Esophagus squamous epithelium (tissue), 5 donors: ENCODE measurements at places on chromosomes 1 and 21. TPM values are rescaled to one million over a fixed set of nuclear protein-coding genes. Genes with fewer than 3 reads are reported as not detected.

ANKRD45 gene
- not detected for total RNA-seq

CD34 gene
- 32.2 TPM for total RNA-seq

OPTC gene
- not detected for total RNA-seq

IL23R gene
- not detected for total RNA-seq

TTC22 gene
- 160 TPM for total RNA-seq

ICOSLG gene
- total RNA-seq, result 4.6 TPM

BCL2L15 gene
- 6.8 TPM for total RNA-seq

CACNA1S gene
- not detected for total RNA-seq

KCNK1 gene
- 15.4 TPM for total RNA-seq

OR10J1 gene
- not detected for total RNA-seq

PPIAL4G gene
- not detected for total RNA-seq

HPDL gene
- 4.5 TPM for total RNA-seq

SPOCD1 gene
- 0.18 TPM for total RNA-seq

DNA sequence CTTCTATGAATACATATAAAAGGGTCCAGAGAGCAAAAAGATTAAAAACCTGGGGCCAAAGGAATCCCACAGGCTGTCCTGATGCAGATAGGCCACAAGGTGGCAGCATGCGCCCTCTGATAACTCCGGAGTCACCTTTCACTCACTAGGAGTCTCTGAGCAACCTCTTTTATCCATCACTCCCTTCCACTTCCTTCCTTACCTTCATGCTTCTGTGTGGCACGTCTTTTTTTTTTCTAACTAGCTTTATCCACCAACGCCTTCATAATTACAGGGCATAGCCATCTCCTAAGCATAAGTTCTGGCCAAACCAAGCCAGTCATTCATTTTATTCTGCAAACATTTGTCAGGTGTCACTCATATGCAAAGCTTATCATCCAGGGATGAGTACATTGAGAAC lies 3.9 kb upstream of the PGLYRP4 start:
- H3K36me3 ChIP-seq, result no peaks in the 10 kb centered on the region
- DNase-seq, result no peak
- H3K4me3 ChIP-seq, result no peak overlapping the region

- H3K4me3 ChIP-seq, result no peak overlapping the region
- no peaks in the 10 kb centered on the region for H3K36me3 ChIP-seq
- H3K27ac ChIP-seq, result no peak overlapping the region
Measured at GRCh38 chr1:40532844-40533424, 1.5 kb downstream of the ZNF684 start.

GRCh38 chr1:179366093-179366800 lies 476 bp downstream of the AXDND1 start:
- H3K27ac ChIP-seq, result peak overlapping the region; percentile 95
- H3K4me1 ChIP-seq, result peaks cover 13% of the 10 kb centered on the region
- H3K27me3 ChIP-seq, result no peaks in the 10 kb centered on the region

DNA sequence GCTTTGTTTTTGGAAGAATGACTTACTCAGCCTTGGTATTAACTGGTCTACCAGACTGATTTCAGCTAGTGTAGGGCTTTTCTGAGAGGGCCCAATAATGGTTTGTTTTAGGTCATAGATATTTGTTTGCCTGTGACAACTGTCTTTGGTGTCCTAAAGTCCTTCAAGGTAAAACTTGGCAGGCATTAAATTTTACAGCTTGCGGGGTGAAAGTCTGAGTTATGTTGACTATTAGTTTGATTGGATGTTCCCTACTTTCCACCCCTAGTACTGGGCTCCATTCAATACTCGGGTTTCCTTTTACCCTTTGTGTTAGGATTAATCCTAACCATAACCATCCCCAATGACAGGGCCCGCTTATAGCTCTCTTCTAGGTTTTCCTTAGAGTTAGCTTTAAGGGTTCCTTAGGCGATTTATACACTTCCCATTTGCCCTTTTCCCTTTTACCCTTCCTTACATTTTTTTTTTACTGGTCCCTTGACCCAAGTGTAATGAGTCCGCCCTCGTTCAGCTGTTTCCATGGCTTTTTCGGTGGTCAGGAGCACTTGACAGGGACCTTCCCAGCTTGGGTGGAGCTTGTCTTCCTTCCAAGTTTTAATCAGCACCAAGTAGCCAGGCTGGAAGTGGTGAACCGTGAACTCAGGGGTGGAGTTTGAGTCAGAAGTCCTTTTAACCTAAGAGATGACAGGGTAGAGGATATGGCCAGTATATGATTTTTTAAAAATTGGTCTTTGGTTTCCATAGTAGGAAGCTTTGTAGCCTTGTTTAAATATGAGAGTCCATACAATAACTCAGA lies 28.5 kb upstream of the LCE5A start:
- no peaks in the 10 kb centered on the region for H3K4me1 ChIP-seq
- H3K36me3 ChIP-seq, result no peaks in the 10 kb centered on the region
- no peaks in the 10 kb centered on the region for H3K27me3 ChIP-seq
- DNase-seq, result no peak

DNA sequence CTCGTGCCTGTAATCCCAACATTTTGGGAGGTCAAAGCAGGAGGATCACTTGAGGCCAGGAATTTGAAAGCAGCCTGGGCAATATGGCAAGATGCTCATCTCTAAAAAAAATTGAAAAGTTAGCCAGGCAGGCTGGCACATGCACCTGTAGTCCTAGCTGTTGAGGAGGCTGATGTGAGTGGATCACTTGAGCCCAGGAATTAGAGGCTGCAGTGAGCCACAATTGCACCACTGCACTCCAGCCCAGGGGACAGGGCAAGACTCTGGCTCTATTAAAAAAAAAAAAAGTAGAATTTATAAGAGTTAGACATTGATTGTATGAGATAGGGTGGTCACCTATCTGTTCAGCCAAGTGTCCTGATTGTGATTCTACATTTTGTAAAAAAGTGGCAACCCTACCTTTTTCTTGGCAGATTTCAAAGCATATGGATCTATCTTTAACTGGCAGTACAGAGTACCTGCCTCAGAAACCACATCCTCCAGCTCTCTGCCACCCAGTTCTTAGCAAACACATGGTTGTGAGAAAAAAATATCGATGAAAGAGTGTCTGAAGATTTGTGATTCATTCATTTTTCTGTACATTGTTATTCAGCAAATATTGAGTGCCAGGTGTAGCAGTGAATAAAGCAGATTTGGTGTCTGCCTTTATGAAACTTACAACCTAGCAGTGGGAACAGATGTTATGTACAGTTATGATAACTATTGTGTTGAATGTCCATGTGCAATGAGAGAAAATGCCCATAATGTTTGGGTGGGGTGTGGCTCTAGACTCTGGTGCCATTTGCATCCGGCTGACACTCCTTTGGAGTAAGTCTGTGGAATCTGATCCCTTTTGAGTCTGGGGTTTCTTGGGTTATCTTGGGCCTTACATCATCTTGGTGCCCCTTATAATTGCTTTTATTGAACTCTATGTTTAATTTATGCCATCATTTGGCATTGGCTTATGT lies 82.5 kb downstream of the ST3GAL3 start:
- H3K4me1 ChIP-seq, result peaks cover 21% of the 10 kb centered on the region
- no peak overlapping the region for H3K4me3 ChIP-seq
- no peak overlapping the region for H3K27ac ChIP-seq

DNA sequence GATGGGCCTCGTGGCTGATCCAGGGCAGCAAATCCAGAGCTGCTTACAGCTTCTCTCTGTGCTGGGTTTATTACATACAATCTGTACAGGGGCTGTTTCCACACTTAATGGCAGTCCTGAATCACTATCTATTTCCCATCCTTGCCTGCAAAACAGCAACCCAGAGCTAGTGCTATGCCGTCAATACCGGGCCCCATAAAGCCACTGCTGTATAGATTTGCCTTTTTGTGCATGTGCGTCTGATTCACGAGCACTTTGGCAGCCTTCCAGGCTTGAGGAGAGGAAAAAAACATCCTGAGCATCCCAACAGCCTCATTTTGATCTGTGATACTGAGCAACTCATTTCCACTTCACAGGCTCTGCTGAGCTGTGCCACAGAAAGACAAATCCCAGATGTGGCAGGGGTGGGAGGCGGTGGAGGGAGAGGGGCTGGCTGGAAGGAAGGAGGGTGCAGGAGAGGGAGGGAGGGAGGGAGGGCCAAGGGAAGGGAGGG lies 65.2 kb upstream of the TARBP1 start:
- H3K4me1 ChIP-seq, result peaks cover 35% of the 10 kb centered on the region
- no peak overlapping the region for H3K4me3 ChIP-seq
- DNase-seq, result no peak
- H3K36me3 ChIP-seq, result no peaks in the 10 kb centered on the region
- H3K27ac ChIP-seq, result peak overlapping the region; percentile 28

GRCh38 chr1:8835941-8836643 lies 18.7 kb upstream of the RERE start:
- no peak for DNase-seq
- H3K27ac ChIP-seq, result no peak overlapping the region
- H3K4me3 ChIP-seq, result no peak overlapping the region
- no peaks in the 10 kb centered on the region for H3K36me3 ChIP-seq
- H3K4me1 ChIP-seq, result no peaks in the 10 kb centered on the region
- H3K27me3 ChIP-seq, result no peaks in the 10 kb centered on the region

DNA sequence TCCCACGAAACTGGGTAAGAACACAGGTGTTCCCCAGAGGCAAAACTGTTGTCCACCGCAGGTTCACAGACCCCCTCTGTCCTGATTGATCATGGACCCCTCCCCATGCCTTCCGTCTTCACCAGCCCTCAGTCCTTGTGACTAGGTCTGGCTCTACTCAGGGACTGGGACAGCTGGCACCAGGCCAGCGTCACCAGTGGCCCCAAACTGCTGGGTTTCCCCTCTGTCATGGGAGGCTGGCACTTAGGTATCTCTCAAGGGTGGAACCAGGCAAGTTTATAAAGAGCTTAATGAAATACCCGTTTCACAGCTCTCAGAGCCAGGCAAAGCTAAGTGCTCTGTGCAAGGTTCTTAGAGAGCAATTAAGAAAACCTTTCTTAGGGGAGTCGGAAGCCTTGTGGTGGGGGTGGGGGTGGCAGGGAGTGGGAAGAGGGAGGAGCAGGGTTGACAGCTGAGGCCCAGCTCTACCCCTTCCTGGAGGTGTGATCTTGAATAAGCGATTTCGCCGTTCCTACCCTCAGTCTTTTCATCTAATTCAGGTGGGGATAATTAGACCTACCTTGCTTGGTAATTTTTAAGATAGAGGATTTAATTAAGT lies 35.0 kb upstream of the IFNLR1 start:
- peaks cover 28% of the 10 kb centered on the region for H3K27me3 ChIP-seq
- no peaks in the 10 kb centered on the region for H3K4me1 ChIP-seq
- H3K36me3 ChIP-seq, result no peaks in the 10 kb centered on the region
- no peak for DNase-seq

GRCh38 chr1:63917571-63918417 lies 144.0 kb downstream of the ROR1 start:
- DNase-seq, result no peak
- no peaks in the 10 kb centered on the region for H3K27me3 ChIP-seq
- no peak overlapping the region for H3K4me3 ChIP-seq

GRCh38 chr1:8201331-8201861 lies 116.5 kb upstream of the SLC45A1 start:
- peaks cover 35% of the 10 kb centered on the region for H3K4me1 ChIP-seq
- DNase-seq, result no peak
- no peaks in the 10 kb centered on the region for H3K27me3 ChIP-seq
- H3K36me3 ChIP-seq, result no peaks in the 10 kb centered on the region
- no peak overlapping the region for H3K4me3 ChIP-seq
- H3K27ac ChIP-seq, result peak overlapping the region; percentile 88

GRCh38 chr1:224438989-224439388 lies 4.4 kb upstream of the WDR26 start:
- peaks cover 6% of the 10 kb centered on the region for H3K4me1 ChIP-seq
- H3K27ac ChIP-seq, result no peak overlapping the region
- peaks cover 36% of the 10 kb centered on the region for H3K36me3 ChIP-seq
- H3K27me3 ChIP-seq, result no peaks in the 10 kb centered on the region
- DNase-seq, result no peak

- no peak for DNase-seq
- no peaks in the 10 kb centered on the region for H3K4me1 ChIP-seq
- no peaks in the 10 kb centered on the region for H3K27me3 ChIP-seq
- H3K4me3 ChIP-seq, result no peak overlapping the region
- peaks cover 12% of the 10 kb centered on the region for H3K36me3 ChIP-seq
- no peak overlapping the region for H3K27ac ChIP-seq
Measured at GRCh38 chr1:185300152-185300551, 16.9 kb downstream of the IVNS1ABP start.

- H3K27ac ChIP-seq, result no peak overlapping the region
- no peaks in the 10 kb centered on the region for H3K4me1 ChIP-seq
- no peak for DNase-seq
- no peak overlapping the region for H3K4me3 ChIP-seq
Measured at GRCh38 chr1:208113011-208113410, 131.2 kb downstream of the PLXNA2 start.

DNA sequence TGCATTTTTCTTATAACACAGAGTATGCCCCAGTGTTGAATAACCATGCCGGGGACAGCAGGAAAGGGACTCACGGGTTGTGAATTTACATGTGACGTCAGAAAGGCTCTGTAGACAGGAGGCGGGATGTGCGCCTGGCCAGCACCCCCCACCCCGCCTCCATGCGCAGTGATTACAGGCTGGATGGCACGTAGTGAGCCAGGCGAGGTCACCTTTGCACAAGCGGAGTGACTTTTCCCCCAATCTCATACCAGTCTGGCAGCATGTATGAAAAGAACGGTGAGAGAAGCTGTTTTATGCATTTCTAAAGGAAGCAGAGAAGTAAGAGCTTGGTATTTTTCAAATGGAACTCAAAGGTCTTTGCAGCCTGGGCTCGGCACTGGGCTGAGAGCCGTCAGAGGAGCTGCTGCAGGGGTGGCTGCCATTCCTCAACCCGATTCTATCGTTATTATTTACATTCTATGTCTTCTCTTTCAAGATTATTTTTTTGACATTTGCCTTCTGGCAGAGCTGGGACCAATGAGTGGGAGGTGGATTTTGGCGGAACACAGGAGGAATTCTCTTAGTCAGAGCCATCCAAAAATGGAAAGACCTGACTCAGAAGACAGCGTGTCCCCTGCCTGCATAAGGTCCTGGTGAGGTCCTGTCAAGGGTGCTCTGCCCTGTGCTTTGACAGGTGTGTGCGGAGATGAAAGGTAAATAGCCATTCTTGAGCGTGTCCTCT lies 115.6 kb upstream of the SLC45A1 start:
- DNase-seq, result no peak
- no peaks in the 10 kb centered on the region for H3K4me1 ChIP-seq
- peak overlapping the region; percentile 85 for H3K27ac ChIP-seq
- H3K36me3 ChIP-seq, result no peaks in the 10 kb centered on the region

GRCh38 chr1:154993572-154994268 lies at the start of gene LENEP:
Gene LENEP (plus strand): TSS chr1:154993586. CDS start chr1:154993608, 22 bp downstream.
- peak within 1 kb of the TSS; percentile 13 for H3K27ac ChIP-seq
- no peaks in the 10 kb centered on the region for H3K27me3 ChIP-seq
- H3K4me1 ChIP-seq, result peaks cover 4% of the 10 kb centered on the region
- peaks cover 7% of the 10 kb centered on the region for H3K36me3 ChIP-seq

DNA sequence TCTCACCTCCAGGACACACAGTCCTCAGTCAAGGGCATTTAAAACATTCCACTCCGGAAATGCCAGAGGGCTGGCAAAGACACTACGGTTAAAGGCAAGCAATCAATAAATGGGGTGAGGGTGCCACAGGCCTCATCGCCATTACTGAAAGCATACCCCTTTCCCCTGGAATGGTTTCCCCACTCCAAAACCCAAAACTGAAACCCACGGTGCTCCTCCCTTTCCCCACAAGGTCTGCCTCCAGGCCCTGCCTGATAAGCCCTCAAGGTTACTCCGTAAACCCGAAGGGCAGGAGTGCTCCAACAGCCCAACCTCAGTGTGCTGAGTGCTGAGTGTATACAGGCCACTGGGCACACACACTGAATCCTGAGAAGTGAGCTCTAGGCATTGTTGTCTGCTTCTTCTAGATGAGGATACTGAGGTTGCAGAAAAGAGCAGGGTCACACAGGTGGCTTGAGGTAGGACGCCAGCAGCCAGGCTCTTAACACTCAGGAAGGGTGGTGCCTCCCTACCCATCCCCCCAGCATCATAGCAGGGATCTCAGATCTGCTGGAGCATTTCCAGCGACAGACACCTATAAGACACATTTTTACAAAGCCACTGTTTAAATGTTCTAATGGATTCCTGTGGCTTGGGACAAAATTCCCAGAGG lies 29.0 kb downstream of the SSBP3 start:
- H3K4me3 ChIP-seq, result no peak overlapping the region
- H3K27ac ChIP-seq, result no peak overlapping the region
- DNase-seq, result no peak
- no peaks in the 10 kb centered on the region for H3K36me3 ChIP-seq
